GM12864 (cell line): ENCODE measurements at places on chromosomes 11 and 22.

- DNase-seq, result no peak
Observed at GRCh38 chr11:122195790-122196189, 79.8 kb upstream of the BLID start.

DNA sequence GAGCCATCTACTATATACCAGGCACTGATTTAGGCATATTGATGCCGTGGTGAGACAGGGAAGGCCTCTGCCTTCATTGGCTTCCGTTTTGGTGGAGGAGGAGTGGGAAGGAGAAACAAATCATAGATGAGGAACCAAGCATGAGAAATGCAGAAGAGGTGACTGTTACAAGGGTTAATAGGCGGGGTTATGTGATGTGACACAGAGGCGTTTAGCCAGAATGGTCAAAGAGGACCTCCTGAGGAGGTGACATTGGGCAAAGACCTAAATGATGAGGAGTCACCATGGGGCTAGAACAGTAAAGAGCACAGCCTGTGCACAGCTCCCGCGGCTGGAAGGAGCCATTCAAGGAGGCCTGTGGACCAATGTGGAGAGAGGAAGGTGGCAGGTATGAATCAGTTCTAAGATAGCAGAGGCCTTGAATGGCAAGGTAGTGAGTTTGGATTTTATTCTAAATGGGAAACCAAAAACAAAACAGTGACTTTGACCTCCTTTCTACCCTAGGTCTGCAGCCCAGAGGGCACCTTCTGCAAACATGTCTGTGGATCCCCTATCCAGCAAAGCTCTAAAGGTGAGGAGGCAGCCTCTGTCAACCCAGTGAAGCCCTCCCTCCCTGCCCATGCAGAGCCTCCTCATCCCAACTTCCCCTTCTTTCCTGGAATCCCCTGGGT, 11.7 kb downstream of the MAFF start:
- DNase-seq, result no peak

DNA sequence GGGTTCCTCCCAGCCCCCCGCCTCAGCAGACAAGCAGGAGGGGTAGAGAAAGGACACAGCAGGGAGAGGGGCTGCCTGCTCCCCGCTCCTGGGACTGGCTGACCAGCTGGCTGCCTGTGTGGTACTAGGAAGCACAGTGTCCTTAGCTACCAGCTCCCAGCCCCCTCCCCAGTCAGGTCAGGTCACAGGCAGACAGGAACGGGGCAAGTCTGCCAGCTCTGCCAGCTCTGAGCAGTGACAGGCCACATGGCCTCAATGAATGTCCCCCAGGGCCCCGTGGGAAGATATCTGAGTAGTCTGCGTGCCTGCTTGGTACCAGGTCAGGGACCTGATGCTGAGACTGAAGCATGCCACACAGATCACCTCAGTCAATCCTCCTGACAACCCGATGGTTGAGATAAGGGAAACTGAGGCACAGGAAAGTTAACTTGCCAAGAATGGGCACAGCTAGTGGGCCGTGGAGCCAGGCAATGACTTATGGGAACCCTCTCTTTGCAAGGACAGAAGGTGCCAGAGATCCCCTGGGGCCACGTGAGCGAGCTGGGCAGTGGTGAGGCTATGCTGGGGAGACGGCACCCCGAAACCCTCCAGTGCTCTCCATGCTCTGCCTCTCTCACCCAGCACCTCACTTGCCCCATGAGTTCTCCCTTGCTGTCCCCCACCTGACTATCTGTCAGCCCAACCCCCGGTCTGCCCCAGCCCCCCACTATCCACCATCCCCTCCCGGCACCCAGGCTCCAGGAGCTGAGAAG, 13.8 kb upstream of the MFNG start:
- no peak for DNase-seq

- DNase-seq, result no peak
Observed at GRCh38 chr11:127440616-127441015, 440.0 kb upstream of the KIRREL3 start.

GRCh38 chr22:36492109-36492508, 10.7 kb upstream of the TXN2 start:
- no peak for DNase-seq

GRCh38 chr22:49930596-49931412, 12.4 kb downstream of the CRELD2 start:
- DNase-seq, result no peak

- DNase-seq, result no peak
Observed at GRCh38 chr11:100536979-100537378, 150.1 kb upstream of the ARHGAP42 start.

- DNase-seq, result no peak
Observed at GRCh38 chr11:61172888-61173287, 11.7 kb upstream of the VPS37C start.

DNA sequence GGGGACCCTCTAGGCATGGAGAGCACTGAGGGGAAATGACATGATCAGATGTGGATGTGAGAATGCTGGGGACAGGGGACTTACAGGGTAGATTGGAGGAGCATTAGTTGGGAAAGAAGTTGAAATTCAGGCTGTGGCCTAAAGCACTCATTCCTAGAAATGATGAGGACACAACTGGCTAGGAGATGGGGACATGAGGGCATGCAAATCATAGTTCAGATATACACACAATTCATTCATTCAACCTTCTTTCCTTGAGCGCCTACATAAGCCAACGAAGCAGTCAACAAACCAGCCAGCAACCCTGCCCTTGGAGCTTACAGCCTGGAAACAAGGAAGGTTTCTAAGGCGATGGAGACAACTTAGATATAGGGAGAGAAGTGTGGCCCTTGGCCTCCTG, 14.2 kb downstream of the CSF2RB start:
- no peak for DNase-seq

- DNase-seq, result no peak
Observed at GRCh38 chr11:70502677-70503467, 104.5 kb downstream of the CTTN start.

- DNase-seq, result no peak
Observed at GRCh38 chr22:43337385-43337784, 5.8 kb downstream of the SCUBE1 start.

DNA sequence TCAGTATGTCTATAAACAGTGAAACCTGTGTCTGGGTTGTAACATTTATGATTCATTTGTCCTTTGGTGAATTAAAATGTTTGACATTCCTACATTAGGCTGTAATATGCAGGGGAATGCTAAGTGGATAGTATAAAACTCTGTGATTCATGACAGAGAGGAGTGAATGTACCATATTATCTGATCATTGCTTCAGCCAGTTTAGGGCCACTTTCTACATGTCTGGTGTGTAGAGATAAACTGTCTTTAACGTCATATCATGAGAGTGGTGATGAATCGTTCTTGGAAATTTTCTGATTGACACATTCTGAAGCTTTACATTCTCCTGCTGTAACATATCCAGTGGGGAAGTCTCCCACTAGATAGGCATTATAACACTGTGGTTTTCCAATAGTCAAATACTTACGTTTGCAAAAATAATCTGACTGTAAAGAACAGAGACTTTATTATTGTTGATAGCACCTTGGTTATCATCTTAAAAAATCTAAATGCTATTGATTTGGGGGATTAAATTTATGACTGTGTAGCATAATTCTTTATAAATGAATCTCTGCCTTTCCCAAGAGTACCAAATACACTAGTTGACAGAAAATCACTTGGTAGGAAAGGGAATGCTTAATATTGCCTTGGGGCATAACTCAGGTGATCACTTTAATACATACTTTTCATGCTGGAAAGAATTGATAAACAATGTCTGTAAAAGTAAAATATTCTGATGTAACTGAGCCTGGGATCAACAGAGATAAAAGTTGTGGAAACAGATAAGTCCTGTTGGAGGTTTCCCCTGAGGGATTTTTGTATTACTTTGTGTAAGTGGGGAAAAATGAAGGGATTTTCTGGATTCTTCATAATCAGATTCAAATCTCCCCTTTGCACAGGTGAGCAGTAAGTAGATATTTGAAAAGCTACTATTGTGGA, 427.9 kb downstream of the JRKL start:
- DNase-seq, result no peak

- DNase-seq, result no peak
Observed at GRCh38 chr11:35166369-35167360, 27.7 kb downstream of the CD44 start.

- DNase-seq, result no peak
Observed at GRCh38 chr11:30619767-30620166, 33.6 kb upstream of the MPPED2 start.

DNA sequence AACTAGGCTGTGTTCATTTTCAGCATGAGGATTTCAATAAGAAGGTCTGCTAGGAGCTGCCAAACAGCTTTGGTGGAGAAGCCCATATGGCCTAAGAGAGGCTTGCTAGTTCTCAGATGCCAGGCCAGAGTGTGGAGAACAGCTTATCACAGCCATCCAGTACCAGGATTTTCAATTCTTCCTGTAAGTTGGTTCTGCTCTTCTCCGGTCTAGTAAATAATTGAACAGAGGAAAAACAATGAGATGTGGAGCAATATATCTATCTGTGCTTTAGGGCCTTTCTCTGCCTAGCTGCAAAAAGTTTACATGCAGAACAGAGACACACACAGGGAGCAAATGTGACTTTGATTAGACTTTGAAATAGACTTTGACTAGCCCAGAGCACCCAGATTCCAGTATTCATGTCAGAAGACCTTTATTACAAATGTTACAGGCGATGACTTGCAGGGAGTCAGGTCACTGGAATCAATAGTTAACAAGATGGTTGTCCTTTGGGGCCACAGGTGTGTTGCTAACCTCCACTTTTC, 19.8 kb upstream of the PPP2R1B start:
- no peak for DNase-seq
